ENCODE measurements at places on chromosomes 6 and 20.

GRCh38 chr6:30453508-30454116 lies 35.7 kb upstream of the HLA-E start:
- DNase-seq = peak; percentile 53

DNA sequence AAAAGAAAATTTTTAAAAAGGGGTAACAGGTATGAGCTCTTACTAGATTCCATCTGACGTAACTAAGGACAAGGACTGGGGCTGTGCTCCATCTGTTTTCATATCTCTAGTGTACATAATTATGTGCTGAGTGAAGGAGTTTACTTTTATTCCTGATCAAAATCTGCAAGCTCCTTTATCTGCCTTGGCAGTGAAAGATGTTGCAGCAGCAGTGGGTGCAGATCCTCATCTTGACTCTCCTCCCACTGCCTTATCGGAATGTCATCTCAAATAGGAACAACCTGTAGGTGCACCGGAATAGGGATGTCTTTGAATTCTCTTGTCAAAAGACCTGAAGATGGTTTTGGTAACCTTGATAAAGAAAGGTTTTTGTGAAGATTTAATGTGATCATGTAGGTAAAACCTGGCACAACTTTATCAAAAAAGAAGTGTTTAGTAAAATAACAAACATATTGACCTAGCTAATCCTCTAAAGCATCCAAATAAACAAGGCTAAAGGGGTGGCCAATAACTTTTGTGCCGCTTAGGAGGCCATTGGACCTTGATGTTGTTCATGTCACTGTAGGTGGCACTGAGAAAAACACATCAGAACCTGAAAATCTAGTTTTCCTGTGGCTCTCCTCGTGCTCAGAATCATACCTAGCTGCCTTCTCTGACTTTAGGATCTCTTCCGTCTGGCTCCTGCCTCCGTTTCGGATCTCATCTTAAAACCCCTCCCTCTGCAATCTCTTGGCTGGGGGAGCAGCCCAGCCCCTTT lies 19.0 kb upstream of the SLC16A10 start:
- no peak for DNase-seq

- no peak for DNase-seq
Measured at GRCh38 chr6:34773916-34774315, 16.6 kb downstream of the SNRPC start.

GRCh38 chr6:135535989-135536414 lies 38.5 kb upstream of the AHI1 start:
- DNase-seq = peak; percentile 48

- no peak for DNase-seq
Measured at GRCh38 chr20:44748005-44748370, 2.3 kb downstream of the KCNK15 start.

GRCh38 chr6:168908887-168909286 lies 344.8 kb downstream of the THBS2 start:
- DNase-seq = no peak

DNA sequence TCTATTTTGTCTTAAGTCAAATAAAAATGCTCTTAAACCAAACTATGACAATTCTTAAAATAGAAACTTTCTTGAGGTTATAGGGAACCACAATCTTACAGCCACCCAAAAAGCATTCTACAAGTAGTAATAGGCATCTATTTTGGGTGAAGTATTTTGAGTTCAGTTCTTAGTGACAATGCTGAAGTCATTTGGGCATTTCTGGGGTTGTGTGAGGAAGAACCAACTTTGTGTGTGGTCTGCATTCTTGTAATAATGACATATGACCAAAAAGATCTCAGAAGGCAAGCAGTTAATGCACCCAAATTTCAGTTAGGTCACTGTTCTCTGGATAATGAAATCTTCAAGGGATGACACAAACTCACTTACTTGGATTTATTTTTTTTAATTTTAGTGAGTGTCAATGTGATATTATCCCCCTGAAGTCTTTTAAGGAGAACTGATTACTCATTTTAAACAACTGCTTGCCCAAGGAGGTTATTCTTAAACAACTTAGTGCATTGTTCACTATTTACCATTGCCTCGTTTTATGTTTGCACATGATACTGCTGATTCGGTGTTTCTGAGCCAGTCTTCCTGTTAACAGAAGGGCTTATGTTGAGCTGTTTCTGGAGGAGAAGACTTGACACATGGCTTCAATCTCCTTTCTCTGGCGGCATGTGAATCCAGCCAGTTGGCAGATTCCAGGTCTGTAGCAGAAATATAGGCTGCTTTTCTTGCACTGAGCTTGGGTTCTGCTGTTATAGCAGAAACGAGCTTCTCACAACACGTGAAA lies 618.9 kb downstream of the BCKDHB start:
- peak; percentile 8 for DNase-seq

- DNase-seq = no peak
Measured at GRCh38 chr6:137775227-137775626, 91.8 kb upstream of the TNFAIP3 start.

DNA sequence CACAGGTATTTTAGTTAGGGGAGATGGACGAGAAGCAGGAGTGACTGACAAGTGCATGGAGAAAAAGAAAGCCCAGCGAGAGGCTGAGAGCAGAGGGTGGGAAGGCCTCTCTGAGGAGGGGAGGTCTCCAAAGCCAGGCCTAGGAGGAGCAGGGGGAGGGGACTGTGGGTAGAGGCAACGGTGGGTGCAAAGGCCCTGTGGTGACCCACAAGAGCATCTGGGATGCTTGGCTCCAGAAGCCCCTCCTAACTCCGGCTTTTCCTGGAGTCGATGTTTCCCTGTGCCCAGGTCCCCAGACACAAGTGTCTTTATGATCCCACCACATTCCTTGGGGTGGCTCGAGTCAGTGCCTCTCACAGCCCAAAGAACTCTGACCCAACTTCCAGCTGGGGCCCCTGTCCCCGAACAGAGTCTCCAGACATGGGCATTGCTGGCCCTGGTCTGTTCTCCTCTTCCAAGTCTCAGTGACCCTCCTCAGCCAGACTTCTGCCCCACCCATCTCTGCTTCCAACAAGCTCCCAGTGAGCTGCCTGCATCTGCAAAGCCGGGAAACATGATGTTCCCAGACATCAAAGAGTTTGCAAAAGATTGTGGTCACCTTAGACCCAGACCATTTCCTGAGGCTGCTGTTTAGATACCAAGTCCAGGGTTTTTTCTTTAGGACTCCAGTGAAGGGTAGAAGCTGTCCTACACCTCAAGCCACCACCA lies 11.1 kb upstream of the BMP7 start:
- no peak for DNase-seq

DNA sequence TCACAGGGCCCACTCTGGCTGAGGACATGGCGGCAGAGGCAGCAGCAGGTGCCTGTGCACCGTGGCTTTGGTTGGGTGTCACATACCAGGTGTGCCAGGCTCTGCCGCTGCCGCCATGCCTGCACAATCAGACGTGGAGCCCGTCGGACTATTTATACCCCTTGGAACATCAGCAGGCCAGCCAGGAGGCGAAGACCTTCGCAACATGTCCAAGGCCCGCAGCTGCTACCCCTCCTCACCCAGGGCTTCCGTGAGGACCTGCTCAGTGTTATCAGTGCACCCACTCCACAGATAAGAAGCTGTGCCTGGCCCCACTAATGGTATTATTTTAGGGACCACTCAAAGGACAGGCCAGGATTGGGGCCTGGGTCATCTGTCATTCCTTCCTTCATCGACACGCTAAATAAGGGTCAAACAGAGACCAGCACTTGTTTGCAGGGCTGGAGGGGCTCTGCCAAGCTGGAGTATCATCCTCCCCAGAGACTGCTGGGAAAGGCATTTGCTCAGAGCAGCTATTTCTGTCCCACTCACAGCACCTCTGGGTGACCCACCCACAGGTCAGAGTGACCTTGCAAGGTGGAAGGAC lies 109.2 kb downstream of the BMP7 start:
- DNase-seq = no peak

GRCh38 chr6:43926634-43927531 lies 156.9 kb downstream of the VEGFA start:
- DNase-seq = no peak

GRCh38 chr20:396619-397431 lies 11.3 kb upstream of the RBCK1 start:
- DNase-seq = no peak

- DNase-seq = no peak
Measured at GRCh38 chr20:370151-370600, 10.4 kb upstream of the TRIB3 start.

DNA sequence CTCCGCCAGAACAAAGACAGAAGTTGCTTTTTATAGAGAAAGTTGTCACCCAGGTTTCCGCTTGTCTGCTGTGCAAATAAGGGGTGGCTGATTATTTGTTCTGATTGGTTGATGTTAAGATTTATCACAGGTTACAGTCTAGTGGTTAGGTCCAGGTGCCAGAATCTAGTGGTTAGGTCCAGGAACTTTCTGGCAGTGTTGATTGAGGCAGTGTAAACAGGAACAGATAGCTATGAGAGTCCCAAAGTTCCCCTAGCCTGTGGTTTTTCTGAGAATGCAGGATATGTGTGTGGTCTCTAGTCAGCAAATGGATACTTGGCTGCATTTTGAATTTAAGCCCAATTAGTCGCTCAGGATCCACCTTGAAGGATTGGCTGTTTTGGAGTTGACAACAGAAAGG lies 148.0 kb downstream of the TMEM200A start:
- no peak for DNase-seq

- DNase-seq = no peak
Measured at GRCh38 chr6:143527677-143528076, 16.2 kb upstream of the FUCA2 start.

GRCh38 chr20:3874194-3874844 lies 14.9 kb upstream of the PANK2 start:
- no peak for DNase-seq

DNA sequence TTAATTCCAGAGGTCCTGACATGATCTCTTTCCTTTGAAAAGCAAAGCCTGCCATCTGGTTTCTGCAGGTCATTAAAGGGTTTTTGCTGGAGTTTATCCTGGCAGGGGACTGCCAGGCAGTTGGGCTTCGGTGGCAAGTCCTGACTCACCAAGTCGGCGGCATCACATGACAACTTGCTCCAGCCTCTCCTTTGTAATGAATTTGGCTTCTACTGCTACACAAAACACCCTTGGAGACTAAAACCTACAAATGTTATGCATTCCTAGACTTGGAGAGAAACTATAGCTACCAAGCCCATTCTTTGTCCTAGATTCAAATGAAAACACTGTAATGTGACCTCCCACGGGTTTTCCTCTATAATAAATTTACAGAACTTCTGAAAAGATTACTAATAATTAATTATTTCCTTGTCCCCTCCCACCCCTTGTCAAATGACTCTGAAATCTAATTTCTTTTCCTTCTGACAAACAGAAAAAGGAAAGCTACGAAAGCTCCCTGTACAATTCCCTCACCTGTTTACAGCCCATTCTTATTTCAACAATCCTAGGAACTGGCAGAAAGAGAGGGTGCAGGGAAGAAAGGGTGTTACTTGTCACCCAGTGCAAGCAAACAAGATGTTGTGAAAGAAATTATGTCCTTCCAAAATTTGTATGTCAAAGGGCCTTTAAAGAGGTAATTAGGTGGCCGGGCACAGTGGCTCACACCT lies 62.9 kb downstream of the QRSL1 start:
- peak; percentile 4 for DNase-seq

DNA sequence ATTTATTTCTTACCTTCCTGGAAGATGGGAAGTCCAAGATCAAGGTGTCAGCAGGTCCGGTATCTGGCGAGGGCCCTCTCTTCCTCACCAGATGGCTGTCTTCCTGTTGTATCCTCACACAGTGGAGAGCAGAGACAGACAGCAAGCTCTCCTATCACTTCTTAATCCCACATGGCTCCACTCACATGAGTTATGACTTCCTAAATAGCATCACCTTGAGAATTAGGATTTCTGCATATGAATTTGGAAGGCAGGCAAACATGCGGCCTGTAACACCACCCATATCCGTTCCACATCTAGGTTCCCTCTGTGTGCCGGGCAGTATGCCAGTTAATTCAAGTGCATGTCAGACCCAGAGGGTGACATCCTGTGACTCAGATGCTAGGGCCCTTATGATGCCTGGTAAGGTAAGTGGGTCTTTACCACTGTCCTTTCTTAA lies 2.1 kb downstream of the RAET1E start:
- peak; percentile 64 for DNase-seq

GRCh38 chr6:152387091-152387490 lies 250.1 kb downstream of the SYNE1 start:
- no peak for DNase-seq

GRCh38 chr6:145147559-145147958 lies 587.8 kb downstream of the EPM2A start:
- no peak for DNase-seq

- no peak for DNase-seq
Measured at GRCh38 chr6:8536122-8536521, 100.8 kb upstream of the SLC35B3 start.

DNA sequence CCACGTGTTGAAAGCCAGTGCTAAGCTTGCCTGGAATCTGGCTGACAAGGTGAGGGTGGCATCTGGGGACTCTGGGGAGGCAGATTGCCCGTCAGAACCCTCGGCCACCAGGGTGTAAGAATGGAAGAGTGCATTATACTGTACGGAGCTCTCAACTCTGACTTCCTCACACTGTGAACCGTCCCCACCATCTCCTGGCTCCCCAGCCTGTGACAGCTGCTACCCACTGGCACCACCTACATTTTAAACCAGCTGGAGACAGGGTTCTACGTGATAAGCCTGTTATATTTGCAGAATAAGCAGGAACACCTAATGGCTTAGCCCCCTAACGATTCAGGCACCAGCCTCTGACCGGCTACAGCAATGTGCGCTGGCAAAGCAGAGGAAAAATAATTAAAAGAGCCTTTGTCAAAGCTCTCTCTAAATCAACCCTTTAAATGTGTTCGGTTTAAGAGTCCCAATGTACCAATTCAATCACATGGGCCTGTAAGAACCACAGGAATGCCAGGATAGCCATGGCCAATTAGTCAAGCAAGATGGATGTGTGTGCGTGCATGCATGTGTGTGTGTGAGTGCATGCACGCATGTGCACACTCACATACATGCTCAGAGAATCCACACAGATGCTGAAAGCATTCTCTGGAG lies 89.1 kb upstream of the TAB2 start:
- no peak for DNase-seq

DNA sequence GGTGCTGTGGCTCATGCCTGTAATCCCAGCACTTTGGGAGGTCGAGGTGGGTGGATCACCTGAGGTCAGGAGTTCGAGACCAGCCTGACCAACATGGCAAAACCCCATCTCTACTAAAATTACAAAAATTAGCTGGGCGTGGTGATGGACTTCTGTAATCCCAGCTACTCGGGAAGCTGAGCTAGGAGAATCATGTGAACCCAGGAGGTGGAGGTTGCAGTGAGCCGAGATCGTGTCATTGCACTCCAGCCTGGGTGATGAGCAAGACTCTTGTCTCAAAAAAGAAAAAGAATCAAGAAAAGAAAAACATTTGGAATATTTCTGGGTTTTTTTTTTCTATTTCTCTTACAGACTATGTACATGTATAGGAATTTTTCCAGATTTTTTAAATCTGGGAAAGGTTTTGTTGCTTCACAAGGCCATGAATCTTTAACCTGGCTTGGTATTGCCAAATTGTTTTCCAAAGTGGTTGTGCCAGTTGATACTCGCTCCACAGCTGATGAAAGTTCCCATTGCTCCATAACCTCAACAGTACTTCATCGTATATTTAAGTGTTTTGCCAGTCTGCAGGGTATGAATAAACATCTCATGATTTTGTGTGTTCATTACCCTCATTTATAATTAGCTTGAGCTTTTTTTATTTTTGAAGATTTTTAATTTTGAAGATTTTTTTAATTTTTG lies 33.5 kb downstream of the RNF217 start:
- no peak for DNase-seq

All from G401 (cell line).